ENCODE measurements at places on chromosomes 4 and X.

- no peak for DNase-seq
Measured at GRCh38 chrX:44080083-44080482, 106.9 kb upstream of the NDP start.

DNA sequence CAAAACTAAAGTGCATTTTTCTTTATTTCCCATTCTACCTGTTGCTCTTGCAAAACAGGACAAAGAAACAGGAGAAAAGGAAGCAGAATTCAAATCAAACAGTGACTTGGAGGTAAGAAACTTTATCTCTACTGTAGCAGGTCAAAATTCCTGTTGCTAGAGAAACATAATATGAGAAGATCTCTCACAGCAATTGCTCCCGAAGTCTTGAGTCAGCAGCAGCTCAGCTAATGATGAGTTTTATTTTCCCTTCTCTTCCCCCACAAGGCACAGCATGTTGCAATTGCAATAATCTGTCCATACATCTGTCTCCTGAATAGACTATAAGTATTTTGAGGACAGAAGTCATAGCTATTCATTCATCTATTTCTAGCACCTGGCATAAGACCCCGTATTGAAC lies 112.7 kb downstream of the CLNK start:
- no peak for DNase-seq

- DNase-seq = no peak
Measured at GRCh38 chr4:163534056-163534455, 39.6 kb downstream of the TMA16 start.

DNA sequence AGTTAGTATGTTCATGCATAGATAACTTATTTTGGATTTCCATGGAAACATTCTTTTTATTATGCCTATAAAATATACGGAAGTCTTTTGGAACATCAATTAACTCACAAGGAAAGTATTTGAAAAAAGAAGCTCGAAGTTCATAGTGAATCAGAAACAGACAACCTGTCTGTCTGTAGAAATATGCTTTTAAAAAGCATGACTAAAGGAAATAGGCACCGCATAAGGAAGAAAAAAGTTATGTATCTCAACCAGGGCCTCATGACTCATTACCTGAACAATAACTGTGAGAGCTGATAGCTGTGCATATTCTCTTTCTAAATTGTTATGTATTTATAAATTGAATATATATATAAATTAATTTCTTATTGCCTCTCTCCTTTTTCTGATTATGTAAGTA lies 324.1 kb downstream of the TLL1 start:
- DNase-seq = no peak

DNA sequence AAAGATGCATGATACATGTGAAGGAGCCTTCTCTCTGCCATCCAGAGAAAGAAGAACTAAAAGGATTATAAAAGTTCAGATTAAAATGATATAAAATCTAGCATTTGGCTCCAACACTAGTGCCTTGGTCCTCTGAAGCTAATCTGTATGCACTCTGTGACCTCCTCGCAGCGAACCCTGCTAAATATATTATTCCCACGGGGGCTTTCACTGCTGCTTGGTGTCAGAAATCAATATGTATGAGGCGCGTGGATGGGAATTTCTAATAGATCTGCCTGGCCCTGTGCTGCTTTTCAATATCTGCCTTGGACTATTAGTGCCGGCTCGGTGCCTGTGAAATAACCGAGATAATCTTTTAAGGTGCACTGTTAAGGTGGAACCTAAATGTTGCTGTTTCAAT lies 69.7 kb downstream of the CXXC4 start:
- no peak for DNase-seq

- no peak for DNase-seq
Measured at GRCh38 chr4:153782581-153782980, 6.3 kb downstream of the SFRP2 start.

DNA sequence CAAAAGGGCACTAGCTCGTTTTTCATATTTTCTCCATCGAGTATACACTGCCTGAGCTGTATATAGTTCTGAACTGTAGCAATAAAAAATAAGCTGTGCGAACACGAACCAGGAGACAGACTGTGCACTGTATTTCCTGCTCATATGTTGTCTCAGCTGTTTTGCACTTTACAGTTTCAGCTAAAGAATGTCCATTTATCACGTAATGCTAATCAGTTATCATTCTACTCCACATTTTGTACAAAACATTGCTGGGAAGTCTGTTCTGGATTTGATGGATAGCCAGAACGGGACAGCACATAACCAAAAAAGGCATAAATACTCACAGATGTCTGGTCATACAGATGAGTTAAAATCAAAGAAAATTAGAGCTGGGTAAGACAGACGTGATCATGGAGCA lies 315.5 kb upstream of the ADGRL3 start:
- no peak for DNase-seq

GRCh38 chr4:172547724-172548123 lies 620.9 kb upstream of the GALNT7 start:
- DNase-seq = no peak

- no peak for DNase-seq
Measured at GRCh38 chr4:183855323-183856190, 49.5 kb upstream of the STOX2 start.

DNA sequence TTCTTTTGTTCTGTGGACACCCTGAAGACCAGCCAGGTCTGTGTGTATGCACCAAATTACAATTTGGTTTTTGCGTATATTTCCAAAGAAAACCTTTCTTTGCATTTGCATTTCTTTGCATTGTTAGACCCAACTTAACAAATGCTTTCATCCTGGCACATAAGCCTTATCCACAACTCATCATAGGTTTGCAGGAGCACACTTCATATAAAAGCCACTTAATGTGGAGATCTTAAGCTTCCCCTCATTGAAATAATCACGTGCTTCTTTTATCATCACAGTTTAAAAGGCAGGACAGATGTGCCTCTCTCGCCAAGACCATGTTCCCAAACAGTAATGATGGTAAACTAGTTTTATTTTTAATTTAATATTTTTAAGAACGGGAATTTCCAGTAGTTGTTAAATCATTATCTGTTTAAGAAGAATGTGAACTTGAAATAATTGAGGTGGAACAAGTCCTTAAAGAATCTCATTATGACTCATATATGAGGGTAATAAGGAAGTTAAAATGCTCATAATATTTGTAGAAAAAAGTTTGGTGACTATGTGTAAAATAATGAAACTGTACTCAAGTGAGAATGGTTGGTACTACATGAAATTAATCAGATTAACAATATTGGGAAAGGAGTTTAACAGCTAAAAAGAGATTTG lies 65.5 kb downstream of the GLRA3 start:
- no peak for DNase-seq

DNA sequence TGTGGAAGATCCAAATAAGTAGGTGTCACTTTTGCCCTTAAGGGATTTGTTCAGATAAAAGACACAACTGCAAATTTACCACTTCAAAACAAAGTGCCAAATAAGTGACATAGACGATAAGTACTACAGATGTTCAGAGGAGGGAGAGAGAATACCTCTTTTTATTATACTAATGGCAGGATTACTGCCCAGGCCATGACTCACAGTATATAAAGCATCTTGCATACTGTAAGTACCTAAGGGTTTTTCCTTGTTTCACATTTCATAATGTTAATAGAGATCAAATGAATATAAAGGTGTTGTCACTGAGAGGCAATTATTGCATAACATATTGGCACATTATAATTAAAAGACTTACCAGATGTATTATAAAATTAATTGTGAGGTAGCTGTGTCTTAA lies 46.4 kb downstream of the PTPN13 start:
- no peak for DNase-seq

DNA sequence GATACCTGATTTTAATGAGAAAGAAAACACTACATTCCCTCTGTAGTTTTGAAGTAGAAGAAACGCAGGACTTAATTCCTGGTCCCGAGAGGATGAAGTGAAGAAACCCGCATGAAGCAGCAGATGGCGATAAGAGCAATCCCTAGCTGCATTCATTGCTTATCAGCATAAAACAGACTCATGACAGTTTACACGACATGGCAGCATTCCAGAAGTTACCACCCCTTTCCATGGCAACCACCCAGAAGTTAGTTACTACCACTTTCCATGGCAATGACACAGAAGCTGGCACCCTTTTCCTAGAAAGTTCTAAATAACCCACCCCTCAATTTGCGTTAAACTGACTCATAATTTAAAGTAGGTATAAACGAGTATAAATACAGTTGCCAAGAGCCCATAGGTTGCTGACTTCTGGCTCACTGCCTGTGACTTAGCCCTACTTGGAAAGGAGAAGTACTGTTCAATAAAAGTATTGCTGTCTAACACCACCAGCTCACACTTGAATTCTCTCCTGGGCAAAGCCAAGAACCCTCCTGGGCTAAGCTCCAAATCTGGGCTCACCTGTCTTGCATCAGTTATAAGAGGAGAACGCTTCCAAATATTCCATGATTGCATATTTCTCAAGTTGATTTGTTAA lies 5.5 kb upstream of the XAGE2 start:
- DNase-seq = no peak

GRCh38 chrX:69083361-69083760 lies 81.9 kb downstream of the PJA1 start:
- DNase-seq = no peak

DNA sequence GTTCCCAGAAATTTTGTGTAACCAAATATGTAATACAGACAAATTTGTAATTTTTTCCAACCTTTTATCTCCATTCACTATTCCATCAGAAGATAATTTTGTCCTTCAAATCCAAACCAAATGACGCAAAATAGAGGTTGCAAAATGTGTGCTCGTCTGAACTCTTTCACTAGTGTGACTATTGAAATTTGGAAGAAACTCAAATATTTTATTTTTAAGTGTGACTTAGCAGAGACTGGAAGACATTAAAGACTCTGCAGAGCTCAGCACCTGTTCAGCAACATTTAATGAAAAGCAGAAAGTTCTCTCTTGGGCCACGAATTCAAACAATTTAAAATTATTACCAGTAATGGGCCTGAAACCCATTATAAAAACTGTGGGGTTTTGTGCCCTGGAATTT lies 30.0 kb upstream of the APELA start:
- no peak for DNase-seq

DNA sequence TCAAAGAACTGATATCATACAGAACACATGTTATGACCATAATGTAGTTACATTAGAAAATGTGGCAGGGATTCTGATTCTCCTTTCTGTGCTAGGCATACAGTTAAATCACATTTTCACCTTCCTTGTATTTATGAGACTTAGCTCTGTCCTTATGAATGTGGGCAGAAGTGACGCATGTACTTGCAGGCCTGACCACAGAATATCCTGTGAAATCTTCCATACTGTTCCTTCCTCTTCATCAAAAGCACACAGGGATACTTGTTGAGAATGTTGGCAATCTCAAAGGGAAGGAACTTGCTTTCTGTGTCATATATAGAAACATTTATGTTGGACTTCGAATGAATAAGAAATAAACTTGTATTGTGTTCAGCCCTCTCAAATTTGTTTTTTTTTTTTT lies 17.2 kb upstream of the MYOZ2 start:
- DNase-seq = no peak

DNA sequence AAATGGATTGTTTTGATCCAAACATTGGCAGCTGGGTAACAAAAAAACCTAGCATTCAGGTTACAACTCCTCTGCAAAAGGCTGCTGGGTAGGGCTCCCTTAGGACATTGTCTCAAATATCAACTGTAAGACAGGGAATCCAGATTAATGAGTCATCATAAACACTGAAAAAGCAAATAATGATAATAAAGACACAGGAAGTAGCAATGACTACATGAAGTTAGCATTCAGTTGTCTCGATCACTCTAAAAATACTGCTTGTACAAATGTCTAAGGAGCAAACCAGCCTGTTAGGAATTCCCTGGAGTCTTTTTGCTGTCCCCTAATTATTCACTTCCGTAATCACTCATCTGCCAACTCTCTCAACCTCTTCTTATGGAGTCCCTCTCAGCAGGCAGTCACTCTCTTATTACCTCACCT lies 259.2 kb downstream of the GPC3 start:
- DNase-seq = no peak

Data from right renal cortex interstitium (tissue), 3 donors.